ENCODE measurements at places on chromosomes 1 and 21. TPM values are rescaled to one million over a fixed set of nuclear protein-coding genes. Genes with fewer than 3 reads are reported as not detected.

Gene KCNH1
- total RNA-seq = not detected

GRCh38 chr1:25651036-25651640, 34.5 kb downstream of the MAN1C1 start:
- no peaks in the 10 kb centered on the region for H3K36me3 ChIP-seq
- H3K27me3 ChIP-seq = no peaks in the 10 kb centered on the region
- no peak overlapping the region for H3K4me3 ChIP-seq

GRCh38 chr1:210689826-210690225, 361.1 kb downstream of the HHAT start:
- H3K36me3 ChIP-seq = no peaks in the 10 kb centered on the region
- no peak overlapping the region for H3K4me3 ChIP-seq
- H3K27ac ChIP-seq = no peak overlapping the region
- DNase-seq = no peak

GRCh38 chr1:241411776-241412338, 54.9 kb upstream of the RGS7 start:
- peaks cover 29% of the 10 kb centered on the region for H3K27me3 ChIP-seq

- H3K36me3 ChIP-seq = no peaks in the 10 kb centered on the region
- H3K27me3 ChIP-seq = no peaks in the 10 kb centered on the region
- no peak overlapping the region for H3K4me3 ChIP-seq
These were observed 45.6 kb upstream of the RGS2 start for GRCh38 chr1:192763243-192763642.
